ENCODE measurements at places on chromosomes 5 and 9.

DNA sequence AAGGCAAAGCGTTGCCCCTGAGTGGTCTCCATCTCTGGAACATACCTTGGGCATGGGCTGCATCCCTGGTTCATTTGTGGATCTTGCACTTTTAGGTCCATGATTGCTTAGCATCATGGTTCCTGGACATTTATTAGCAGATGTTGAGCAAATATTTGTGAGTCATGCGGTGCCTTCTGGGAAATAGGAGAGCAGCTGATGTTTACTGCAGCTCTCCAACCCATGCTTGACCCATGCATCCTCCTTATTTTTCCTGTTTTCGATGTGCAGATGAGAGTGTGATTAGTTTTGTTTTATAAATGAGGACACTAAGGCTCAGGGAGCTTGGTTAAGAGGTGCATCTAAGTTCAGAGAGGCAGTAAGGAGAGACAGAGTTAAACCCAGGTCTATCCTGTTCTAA lies 253.7 kb downstream of the ICE1 start:
- DNase-seq = no peak

DNA sequence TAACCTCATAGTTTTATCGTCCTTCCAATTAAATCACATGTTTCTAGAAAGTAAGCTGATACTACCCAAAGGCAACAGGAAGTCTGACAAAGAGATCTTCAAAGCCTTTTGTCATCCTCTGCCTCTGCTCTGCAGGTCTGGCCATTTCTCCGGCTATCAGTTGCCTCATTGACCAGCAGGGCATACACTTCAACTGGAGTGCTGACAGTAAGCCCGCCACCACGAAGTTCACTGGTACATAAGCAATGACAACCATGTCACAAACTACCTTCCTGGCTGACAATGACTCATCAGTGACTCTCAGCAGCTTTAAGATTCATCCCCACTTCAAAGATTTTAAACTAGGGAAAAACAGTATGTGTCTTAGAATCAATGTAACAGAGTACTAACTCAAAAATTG lies 20.6 kb downstream of the SPTLC1 start:
- DNase-seq = no peak

- no peak for DNase-seq
Measured at GRCh38 chr5:149313151-149313841, 32.0 kb upstream of the GRPEL2 start.

DNA sequence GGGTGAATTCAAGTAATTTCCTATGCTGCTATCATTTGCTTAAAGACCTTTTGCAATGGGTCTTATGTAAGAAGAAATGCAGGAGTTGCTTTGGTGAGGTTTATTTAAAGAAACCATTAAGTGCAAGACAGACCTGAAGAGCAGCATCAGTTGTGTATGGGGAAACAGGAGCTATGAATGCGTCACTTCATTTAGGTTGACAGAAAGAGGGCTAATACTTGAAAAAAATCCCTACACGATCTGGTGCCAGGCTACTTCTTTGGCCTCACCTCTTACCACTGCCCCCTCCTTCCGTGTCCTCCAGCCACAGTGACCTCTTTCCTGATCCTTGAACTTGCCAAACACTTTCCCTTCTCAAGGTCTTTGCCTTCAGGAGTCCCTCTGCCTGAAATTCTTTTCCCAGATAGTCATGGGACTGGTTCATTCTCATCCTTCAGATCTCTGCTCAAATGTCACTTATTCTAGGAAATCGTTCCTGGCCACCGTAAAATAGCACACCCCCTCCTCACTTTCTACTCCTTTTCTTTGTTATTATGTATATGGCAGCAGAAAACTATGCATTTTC lies 1.4 kb upstream of the JAK2 start:
- no peak for DNase-seq

GRCh38 chr5:153542536-153542935 lies 52.1 kb downstream of the GRIA1 start:
- DNase-seq = no peak

- DNase-seq = peak; percentile 60
Measured at GRCh38 chr9:35791297-35791921, at the start of gene NPR2. Gene NPR2 (plus strand): TSS chr9:35791591. CDS start chr9:35792409, 818 bp downstream.

- DNase-seq = no peak
Measured at GRCh38 chr9:37300620-37301019, 121.9 kb upstream of the GRHPR start.

DNA sequence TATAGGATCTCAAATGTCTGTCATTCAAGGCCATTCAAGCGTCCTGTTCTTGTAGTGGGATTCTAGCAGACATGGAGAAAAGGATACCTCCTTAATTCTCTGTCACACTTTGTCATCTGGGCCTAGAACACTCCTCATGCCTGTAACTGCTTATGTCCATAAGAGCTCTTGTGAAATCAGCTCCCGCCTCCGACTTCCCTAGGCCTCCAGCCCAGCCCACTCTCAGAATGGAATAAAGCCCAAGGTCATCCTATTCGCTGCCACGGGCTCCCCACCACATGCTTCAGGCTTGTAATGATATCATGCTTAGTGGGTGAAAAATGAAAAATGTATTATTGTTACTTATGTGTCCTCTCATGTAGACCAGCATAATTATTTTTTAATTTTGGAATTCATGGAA lies 632.5 kb downstream of the ISL1 start:
- DNase-seq = no peak

DNA sequence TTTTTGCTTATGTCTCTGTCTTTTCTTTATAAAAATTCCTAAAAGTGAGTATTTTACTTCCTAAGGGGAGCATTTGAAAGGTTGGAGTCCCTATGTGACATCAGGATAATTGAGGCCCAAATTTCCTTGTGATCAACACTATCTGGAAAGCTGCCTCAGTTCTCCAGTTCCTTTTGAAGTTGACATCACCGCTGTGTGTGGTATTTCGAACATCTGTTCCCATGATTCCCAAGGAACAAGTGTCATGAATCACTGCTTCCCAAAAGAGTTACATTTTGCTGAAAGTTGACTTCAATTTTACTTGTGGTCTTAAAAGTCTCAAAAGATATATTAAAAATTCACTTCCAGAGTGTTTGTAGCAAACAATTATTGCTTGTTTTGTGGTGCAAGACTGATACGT lies 452.1 kb upstream of the RGMB start:
- DNase-seq = no peak

DNA sequence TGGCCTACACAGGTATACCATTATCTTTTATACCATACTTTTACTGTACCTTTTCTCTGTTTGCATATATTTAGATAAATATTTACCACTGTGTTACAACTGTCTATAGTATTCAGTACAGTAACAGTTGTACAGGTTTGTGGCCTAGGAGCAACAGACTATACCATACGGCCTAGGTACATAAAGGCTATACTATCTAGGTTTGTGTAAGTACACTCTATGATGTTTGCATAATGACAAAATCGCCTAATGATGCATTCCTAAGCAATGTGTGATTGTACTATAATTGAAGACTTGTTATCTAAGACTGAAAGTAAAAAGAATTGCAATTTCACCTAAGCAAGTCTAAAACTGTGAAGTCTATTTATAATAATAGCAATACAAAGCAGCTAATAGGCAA lies 3.9 kb downstream of the C9orf72 start:
- DNase-seq = no peak

- DNase-seq = no peak
Measured at GRCh38 chr9:106143781-106144180, 449.4 kb downstream of the TMEM38B start.

- DNase-seq = no peak
Measured at GRCh38 chr9:94951324-94952135, 225.0 kb downstream of the AOPEP start.

- no peak for DNase-seq
Measured at GRCh38 chr5:152674403-152674802, 269.3 kb upstream of the NMUR2 start.

DNA sequence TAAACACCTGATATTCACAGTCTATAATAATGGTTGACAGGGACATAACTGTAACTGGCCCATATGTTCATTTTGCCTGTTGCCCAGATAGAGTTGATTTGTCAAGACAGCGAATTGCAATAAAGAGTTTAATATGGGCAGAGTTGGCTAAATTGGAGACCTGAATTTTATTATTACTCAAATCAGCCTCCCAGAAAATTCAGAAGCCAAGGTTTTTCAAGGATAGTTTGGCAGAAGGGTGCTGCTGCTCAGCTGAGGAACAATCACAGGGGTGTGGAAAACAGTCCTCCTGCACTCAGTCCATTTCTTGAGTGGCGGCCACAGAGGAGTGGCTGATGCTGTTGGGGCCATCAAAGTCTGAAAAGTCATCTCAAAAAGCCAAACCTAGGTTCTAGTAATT lies 19.0 kb downstream of the ANXA2R start:
- no peak for DNase-seq

DNA sequence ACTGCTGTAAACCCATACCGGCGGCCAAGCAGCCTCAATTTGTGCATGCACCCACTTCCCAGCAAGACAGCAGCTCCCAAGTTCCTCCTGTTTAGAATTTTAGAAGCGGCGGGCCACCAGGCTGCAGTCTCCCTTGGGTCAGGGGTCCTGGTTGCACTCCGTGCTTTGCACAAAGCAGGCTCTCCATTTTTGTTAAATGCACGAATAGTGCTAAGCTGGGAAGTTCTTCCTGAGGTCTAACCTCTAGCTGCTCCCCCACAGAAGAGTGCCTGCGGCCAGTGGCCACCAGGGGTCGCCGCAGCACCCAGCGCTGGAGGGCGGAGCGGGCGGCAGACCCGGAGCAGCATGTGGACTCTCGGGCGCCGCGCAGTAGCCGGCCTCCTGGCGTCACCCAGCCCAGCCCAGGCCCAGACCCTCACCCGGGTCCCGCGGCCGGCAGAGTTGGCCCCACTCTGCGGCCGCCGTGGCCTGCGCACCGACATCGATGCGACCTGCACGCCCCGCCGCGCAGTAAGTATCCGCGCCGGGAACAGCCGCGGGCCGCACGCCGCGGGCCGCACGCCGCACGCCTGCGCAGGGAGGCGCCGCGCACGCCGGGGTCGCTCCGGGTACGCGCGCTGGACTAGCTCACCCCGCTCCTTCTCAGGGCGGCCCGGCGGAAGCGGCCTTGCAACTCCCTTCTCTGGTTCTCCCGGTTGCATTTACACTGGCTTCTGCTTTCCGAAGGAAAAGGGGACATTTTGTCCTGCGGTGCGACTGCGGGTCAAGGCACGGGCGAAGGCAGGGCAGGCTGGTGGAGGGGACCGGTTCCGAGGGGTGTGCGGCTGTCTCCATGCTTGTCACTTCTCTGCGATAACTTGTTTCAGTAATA lies at the start of gene FXN:
Gene FXN (plus strand): TSS at position 315 of the 871 bp plus-strand sequence. CDS start 31 bp downstream, at position 346.
- DNase-seq = peak; percentile 84

- DNase-seq = no peak
Measured at GRCh38 chr9:109556061-109556460, 58.0 kb upstream of the PTPN3 start.

DNA sequence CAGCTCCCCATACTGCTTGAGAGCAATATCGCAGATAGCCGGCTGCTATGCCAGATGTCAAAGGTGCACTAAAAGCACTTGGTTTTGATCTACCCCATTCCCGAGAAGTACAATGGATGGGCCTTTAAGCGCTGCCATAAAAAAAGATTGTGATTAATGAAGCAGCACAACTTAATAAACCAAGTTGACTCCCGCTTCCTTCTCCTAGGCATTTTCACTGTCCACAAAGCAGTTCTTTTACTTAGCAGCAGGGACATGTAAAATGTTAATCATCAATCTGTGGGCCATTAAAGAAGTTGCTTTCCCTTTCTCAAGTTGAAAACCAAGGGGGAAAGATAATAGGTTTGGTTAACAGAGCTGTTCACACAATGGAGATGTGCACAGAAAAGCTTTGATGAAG lies 176.4 kb downstream of the TRPM6 start:
- DNase-seq = no peak

DNA sequence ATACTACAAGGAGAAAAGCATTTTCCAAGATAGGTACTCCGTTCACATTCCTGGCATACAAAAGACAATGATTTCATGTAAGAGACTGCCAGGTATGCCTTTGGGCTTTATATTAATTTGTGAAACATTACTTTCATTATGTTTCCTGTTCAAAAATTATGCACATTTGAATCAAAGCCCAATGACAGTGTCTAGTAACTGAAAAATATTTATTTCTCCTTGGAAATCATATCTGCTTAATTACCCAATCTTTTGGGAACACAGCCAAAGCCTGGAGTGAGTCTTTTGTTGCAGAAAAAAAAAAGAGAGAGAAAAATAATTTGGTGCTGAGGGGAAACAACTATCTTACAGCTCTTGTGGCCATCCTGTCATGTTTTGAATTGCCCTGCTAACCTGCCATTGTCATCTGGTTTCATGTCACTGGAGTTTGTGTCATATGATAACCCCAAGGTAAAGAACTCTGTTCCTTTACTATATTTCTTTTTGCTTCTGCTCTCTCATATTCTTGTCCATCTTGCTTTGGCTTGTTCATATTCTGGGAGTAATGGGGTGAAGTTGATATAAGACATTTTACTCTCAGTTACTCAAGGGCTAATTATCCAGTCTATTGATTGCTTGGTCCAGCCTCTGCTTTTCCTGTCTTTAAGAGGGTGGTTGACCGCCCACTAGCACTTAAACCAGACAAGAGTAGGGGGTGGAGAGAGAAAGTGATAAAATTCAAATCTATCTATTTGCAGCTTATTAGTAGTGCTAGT lies 238.3 kb upstream of the NUDT12 start:
- no peak for DNase-seq

DNA sequence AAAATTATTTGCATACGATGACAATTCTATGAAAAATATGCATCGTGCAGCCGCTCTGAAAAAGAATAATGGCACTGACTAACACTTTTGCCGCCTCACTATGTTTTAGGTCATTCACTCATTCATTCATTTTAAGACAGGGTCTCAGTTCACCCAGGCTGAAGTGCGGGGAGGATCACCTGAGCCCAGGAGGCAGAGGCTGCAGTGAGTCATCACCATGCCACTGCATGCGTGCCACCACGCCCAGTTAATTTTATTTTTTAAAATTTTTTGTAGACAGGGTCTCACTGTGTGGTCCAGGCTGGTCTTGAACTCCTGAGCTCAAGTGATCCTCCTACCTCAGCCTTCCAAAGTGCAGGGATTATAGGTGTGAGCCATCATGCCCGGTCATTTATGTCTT lies 37.0 kb downstream of the RAPGEF1 start:
- no peak for DNase-seq

- DNase-seq = no peak
Measured at GRCh38 chr9:92048924-92049625, 66.1 kb downstream of the SPTLC1 start.

DNA sequence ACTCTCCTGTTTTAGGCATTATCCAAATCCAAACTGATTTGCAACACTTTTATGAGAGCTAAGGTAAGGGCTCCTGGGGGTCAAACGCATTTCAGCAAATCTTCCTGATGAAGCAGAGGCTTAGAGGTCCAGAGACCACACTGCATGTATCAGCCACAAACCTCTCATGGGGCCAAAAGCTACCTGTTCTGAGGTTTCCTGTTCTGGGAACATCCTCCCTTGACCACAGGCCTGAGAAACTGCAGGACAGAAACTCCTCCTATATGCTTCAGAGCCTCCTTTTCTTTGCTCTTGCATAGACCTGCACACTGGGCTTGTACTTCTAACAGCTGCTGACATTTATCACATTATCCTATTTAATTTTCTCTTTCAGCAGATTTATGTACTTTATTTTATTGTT lies 92.6 kb downstream of the OR2K2 start:
- DNase-seq = no peak

- no peak for DNase-seq
Measured at GRCh38 chr5:122141751-122142150, 12.4 kb downstream of the ZNF474 start.
